ENCODE measurements at places on chromosomes 13 and 19.

DNA sequence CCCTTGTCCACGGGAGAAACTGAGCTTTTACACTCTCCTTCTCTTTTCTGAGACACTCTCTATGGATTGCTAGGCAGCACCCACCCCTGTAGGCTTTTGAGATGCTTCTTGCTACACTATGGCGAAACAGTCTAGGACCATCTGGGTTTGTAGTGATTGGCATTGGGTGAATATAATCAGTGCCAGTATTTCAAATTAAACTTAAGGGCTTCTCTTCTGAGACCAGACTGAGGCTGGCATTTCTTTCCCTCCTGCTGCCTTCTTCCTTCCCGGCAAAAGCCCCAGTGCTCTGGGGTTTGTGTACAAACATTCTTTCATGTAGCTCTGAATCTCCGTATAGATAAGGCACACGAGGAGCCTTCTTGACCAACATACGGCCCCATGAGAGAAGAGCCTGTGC is 276.7 kb downstream of the SLC7A1 start:
- no peak for DNase-seq

DNA sequence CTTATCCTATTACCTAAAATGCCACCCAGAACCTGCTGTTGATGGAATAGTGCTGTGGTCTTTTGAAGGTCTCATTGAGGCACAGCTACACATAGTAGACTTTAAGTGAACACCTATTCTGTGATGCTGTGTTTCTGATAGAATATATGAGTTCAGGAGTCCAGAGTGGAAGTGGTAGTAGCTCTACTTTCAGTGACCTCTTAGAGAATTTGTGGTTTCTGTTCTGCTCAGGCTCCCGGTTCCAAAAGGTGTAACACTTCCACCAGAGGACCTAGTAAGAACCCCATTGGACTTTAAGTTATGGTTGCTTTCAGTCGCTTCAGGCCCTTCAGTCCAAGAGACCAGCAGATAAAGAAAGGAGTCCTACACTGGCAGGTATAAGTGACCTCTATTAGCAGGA is 11.4 kb upstream of the MYCBP2 start:
- no peak for DNase-seq

DNA sequence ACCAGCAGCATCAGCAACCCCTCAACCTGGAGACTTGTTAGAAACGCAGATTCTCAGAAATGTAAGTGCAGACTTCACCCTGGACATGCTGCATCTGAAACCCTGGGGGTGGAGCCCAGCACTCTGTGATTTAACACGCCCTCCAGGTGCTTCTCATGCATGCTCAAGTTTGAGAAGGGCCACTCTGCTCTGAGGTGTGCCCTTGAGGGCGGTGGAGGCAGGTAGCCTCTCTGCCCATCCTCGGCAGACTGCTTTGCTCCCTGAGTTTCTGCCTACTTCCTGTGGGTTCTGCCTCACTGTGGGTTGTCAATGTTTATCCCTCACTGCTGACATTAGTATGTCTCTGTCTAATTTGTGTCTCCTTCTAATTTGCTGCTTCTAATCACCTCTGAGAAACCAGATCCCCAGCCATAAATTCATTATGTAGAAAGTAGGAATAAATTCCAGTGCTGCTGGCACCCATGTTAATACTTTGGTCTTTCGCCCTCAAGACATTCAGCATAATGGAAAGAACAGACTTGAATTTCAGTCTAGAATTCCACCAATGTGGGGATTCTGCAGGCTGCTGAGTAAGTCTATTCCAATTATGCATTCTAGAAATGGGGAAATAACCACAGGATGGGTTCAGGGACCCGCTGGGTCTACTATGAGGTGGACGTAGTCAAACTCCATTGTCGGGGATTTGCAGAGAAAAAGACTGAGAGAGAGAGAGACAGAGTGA is 51.3 kb upstream of the CYSLTR2 start:
- DNase-seq = no peak

DNA sequence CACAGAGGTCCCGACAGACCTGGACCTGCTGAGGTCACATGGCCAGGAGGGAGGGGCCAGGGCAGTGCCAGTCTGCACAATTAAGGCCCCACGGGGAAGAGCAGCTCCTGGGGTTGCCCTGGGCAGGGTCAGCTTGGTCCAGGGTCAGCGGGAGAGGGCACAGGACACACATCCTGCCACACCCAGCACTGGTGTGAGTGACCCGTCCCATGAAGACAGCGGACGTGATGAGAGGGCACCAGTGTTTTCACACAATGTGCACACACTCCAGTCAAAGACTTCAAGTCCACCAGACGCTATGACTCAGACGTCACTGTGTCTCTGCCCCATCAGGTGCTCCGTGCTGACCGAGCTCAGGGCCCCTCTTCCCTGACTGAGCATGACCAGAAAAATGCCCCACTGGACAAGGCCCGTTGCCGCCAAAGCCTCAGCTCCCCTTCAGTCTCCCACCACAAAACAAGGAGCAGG is 4.2 kb downstream of the TMEM259 start:
- DNase-seq = no peak

DNA sequence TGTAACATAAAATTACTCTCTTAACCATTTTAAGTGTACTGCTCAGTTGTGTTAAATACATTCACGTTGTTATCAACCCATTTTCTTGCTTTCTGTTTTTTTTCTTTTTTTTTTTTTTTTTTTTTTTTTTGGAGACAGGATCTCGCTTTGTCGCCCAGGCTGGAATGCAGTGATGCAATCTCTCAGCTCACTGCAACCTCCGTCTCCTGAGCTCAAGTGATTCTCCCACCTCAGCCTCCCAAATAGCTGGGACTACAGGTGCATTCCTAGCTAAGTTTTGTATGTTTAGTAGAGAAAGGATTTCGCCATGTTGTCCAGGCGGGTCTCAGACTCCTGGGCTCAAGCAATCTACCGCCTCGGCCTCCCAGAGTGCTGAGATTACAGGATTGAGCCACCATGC is 42.5 kb upstream of the C13orf42 start:
- no peak for DNase-seq

DNA sequence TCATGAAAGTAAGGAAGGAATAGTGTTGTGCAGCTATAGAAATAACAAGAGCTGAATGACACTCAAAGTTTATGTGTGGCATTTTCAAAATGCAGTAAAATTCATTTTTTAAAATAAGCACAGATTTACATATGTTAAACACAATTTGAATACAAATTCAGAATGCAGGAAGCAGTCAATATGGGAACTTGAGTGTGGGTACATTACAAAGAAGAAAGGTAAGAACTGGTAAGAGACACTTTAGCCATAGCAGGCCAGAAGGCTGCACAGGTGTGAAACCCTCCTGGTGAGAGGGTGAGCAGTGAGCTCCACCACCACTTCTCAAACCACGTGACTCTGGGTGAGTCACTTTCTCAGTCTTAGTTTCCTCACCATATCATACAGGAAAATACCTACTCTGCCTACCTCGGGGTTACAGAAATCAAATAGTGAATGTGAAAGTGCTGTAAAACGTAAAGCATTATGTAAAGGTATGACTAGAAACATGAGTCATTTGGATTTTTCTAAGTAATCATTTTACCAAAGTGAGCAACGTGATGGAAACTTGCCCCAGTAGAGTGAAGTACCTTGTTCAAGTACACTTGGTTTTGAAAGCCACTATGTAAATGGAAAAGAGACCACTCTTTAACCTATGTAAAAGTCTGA is 40.5 kb downstream of the USP12 start:
- DNase-seq = no peak

DNA sequence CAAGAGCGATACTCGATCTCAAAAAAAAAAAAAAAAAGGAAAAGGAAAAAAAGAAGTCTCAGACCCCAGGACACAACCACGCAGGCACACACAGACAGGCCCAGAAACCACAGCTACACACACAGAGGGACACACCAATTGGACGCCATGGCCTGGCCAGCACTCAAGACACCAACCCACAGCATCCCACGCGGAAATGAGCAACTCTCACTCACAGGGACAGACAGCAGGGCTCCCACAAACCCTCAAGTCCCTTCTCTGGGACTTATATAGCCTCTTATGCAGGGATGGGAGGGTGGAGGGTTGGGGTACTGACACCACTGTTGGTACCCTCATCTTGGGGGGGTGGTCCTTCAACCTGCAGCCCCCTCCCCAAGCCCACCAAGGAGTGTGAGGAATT is 5.9 kb downstream of the NOTCH3 start:
- DNase-seq = no peak

DNA sequence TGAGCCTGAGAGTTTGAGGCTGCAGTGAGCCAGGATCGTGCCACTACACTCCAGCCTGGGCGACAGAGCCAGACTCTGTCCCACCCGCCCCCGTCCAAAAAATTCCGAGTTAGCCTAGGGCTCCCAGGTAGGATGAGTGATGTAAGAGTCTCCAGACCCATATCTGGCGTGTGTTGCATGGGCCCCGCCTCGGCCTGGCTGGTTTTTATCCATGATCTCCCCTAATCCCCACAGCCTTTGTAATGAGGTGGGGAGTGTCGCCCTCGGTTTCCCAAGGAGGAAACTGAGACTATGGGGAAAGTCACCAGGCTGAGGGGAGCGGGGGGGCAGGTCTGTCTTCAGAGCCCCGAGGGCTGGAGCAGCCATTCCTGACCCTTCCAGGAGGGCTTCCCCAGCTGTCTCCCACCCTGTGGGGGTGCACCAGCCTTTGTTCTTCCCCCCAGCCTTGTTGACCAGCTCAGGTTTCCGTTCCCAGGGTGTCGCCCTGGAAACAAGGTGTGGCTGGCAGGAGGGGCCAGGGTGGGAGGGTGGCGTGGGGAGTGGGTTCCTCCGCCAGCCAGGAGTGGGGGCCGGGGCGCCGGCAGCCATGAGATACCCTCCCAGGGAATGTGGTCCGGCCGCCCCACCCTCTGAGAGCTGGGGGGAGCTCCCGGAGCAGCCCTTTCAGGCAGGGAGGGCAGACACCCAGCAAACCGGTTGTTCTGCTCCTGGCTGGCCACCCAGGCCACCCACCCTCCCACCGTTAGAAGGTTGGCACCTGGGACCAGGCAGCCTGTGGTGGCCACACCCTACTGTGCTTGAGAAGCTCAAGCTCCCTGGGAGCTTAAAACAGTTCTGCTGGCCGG is 11.5 kb downstream of the MYH14 start:
- no peak for DNase-seq

GRCh38 chr19:33558151-33558550 is 36.6 kb upstream of the PEPD start:
- no peak for DNase-seq

- peak; percentile 96 for DNase-seq
These were observed 1.3 kb upstream of the ZIC2 start for GRCh38 chr13:99980201-99980823.

GRCh38 chr19:57599377-57599760 is 316 bp upstream of the ZNF530 start:
- DNase-seq = no peak

DNA sequence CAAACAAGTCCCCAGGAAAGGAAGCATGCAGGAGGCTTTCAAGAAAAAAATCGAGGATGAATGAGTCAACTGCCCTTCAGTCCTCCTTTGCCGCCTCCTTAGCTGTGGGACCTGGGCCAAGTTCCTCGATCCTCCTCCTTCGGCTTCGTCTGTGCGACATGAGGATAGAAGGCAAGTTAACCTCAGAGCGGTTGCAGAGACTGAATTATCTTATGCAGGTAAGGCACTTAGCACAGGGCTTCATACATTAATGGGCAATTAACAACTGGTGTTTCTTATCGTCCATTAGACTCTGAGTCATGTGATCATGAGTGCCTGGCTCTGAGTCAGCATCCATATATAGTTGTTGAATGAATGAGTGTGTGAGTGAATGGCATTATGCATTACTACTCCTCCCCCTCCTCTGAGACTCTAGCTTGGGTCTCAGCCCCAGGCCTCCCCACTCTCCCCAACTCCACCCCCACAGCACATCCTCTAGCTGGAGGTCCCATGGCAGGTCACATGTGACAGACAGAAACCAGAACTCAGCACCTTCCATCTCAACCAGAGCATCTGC is 1.6 kb upstream of the TTC9B start:
- no peak for DNase-seq

DNA sequence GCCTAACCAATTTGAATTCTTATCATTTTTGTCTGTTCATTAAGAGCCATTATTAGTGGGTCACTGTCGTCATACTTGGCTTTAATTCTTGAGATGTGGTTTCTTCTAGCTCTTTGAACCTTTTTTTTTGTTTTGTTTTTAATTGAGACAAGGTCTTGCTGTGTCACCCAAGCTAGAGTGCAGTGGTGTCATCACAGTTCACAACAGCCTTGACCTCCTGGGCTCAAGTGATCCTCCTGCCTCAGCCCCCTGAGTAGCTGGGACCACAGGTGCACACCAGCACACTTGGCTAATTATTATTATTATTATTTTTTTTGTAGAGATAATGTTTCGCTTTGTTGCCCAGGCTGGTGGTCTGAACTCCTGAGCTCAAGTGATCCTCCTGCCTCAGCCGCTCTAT is 25.8 kb upstream of the LDLR start:
- DNase-seq = no peak

DNA sequence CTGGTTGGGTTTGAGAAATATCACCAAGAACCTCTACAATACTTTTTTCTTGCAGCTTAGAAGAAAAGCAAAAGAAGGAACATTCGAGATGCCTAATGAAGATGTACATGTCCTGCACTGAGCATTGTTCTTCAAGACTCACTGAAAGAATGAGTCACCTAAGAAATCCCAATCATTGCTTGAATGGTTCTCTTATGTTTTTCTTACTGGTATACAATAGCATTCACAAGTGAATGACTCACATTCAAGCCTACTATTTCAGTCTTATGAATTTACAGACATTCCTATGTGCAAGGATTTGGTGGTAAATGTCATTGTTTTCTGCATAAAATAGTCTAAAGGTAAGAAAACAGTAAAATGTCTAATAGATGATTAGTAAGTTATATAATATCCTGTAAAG is 594.6 kb downstream of the PCDH9 start:
- no peak for DNase-seq

DNA sequence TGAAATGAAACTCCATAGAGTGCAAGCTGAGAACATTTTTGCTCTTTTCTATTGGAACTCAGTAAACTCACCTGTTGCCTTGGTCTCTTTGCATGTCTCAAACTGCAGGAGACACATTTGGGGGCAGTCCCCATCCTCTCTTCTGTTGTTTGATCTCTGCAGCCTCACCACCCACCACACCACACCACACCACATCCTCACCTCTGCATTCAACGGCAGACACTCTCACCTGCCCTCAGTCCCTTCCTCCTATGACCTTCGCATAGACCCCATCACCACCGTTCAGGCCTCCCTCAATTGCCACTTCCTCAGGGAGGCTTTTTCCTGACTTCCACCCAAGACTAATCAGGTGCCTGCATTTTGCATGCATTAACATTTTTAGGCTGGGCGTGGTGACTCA is 14.4 kb upstream of the TPM4 start:
- DNase-seq = no peak

- no peak for DNase-seq
These were observed 1.3 kb upstream of the ZSCAN22 start for GRCh38 chr19:58325311-58326022.

DNA sequence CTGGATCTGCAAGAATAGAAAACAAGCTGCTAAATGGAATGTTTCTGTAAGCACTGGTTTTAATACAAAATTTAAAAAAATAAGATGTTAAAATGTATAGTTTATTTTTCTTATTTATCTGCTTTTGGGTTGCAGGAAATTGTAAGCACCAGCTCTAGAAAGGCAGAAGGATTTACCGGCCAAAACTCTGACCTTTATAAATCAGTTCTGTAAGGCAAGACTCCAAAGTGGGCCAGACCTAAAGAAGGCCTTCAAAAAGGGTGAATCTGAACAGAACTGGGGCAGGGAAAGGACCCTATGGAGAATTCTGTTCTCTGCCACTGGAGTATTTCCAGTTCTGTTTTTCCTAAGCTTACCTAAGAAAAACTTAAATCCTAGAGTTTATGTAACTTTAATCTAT is 19.3 kb downstream of the ZNF100 start:
- no peak for DNase-seq
